Stimulated activated naive CD8-positive, alpha-beta T cell treated with anti-CD3 and anti-CD28 coated beads, Interleukin-15, Interleukin-2, amounts not matched to agents 100 U/mL and 50 U/mL, for 24 hours (primary cell): ENCODE measurements at places on chromosomes 4 and X.

- DNase-seq = no peak
Measured at GRCh38 chrX:40976981-40977380, 108.3 kb upstream of the USP9X start.

DNA sequence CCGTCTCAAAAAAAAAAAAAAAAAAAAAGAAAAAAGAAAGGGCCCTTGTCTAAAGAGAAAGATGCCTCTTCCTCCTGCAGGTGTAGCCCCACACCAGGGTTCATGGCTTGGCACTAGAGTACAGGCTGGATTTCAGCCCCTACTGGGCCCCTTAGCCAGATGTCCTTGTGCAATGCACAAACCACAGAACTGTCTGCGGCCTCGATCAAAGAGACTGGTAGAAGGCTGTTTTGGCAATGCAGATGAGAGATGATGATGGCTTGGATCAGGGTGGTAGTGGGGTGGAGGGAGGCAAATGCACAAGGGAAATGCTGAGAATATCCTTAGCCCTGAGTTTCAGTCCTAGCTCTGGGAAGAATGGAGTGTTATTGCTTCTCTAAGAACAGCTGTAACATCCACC is 26.5 kb upstream of the TSR2 start:
- DNase-seq = no peak

DNA sequence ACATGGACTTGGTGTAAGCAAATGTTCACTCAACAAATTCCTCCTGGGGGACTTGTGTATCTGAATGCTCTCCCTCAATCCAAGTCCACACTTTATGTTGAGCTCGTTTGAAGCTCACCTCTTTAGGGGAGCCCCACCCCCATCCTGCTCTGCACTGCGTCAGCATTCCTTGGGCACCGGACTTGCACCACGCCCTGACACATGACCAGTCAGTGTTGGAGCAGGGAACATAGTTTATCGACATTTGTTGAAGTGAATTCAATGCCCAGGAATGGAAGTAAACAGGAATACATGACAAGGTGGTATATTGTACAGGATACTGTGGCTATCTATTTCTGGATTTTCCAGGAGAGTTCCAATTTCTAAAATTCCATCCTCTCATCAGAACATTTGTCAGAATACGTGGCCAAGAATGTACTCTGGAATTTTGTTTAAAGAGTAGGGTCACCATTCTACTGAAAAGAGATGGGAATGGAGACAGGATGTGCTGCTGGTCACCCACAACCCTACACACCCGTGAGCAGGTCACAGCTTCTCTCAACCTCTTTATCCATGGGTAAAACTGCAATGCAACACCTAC is 60.0 kb upstream of the LNX1 start:
- DNase-seq = no peak

DNA sequence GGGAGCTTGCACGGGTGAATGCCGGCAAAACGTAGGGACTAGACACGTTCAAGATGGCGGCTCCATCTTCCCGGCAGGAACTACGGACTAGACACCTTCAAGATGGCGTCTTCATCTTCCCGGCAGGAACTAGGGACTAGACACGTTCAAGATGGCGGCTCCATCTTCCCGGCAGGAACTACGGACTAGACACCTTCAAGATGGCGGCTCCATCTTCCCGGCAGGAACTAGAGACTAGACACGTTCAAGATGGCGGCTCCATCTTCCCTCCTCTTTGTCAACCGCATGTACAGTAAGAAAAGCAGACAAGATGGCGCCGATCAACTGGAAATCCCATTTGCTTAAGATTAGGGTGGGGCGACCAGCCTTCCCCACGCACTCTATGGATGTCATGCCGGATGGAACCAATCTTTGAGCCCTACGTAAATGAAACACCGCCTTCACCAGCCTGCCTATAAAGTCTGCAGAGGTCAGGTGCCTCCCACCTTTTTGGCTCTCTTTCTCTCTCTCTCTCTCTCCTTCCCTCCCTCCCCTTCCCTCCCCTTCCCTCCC is 222.4 kb downstream of the CRLF2 start:
- no peak for DNase-seq

GRCh38 chrX:27555514-27555913 is 34.6 kb upstream of the DCAF8L2 start:
- DNase-seq = no peak

DNA sequence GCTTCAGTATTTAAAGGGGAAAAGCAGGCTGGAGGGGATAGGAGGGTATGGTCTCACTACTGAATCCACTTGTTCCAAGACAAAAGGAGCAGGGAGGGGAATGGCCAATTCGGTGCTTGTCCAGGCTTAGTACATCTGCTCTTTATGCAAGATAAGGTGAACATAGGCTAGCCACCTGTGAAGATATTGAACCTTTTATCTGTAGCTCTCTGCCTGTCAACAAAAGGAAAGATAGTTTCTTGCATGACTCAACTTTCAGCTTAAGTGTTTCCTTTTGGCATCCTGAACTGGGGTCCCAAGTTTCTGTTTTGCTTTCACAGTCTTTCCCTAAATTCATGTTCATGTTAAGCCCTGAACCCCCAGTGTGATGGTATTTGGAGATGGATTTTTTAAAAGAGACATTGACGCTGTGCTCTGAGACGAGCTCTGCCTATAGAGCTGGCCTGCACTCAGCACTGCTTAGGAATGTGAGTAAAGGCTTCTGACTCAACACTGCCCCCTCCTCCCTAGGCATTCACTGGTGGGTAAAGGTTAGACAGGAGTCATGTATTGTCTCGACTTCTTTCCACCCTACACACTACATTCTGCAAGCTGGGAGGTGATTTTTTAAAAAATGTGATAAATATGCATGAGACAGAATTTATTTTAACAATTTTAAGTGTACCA is 28.2 kb downstream of the FAM149A start:
- no peak for DNase-seq

DNA sequence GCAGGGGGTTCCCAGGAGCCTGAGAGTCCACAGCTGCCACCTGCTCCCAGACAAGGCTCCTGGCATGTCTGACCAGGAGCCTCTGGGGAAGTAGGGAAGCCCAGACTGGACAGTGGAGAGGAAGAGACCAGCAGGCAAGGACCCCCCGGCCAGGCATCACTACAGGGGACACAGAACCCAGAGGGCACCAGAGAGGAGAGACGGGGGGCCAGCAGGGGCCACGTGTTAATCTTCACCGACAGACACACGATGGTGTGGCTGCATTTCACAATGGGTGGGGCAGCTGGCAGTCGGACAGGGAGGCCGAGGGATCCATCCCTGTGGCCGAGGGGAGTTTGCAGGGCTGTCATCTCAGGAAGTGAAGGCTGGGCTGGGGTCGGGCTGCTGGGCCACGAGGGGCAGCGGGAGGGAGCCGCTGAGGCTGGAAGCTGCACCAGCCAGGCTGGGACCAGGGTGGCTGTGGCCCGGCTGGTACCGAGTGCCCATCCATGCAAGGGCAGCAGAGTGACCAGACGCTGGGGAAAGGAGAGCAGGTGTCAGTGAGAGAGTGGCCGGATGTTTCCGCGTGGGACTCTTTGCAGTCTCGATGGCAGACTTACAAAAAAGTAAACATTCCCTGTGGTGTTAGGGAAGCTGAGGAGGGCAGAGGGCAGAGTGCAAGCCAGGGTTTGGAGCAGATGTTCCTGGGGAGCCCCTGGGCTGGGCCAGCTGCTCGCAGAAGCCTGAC is 4.7 kb downstream of the PDE6B start:
- no peak for DNase-seq

GRCh38 chrX:19720661-19721060 is 166.7 kb downstream of the SH3KBP1 start:
- no peak for DNase-seq

DNA sequence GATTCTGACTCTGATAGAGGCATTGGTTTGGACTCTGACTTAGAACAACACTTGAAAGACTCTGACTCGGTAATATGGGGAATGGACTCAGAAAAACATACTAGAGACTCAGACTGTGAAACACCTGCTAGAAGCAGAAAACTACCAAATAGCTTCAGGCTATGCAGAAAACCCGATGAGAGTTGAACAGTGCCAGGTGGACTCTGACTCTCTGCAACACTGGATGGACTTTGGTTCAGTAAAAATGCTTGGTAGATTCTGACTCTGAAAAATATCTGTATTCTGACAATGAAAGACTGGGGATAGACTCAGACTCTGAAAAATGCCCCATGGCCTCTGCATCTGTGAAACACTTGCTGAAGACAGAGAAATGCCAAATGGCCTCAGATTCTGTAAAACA is 215.1 kb upstream of the HDX start:
- no peak for DNase-seq

- DNase-seq = no peak
Measured at GRCh38 chrX:100946299-100946927, 17.7 kb upstream of the XKRX start.

DNA sequence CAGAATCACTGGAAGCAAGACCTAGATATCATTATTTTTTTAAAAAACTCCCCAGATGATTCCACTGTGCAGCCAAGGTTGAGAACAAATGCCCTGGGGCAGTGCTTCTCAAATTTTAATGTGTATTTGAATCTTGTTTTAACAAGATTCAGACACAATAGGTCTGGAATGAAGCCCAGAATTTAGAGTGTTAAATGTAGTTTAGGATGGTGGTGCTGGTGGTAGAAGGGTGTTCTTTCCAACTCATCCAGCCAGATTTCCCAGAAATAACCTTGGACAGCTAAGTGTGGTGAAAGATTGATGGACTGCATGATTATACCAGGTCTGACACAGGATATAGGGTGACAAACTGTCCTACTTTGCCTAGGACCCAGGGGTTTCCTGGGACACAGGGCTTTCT is 120.1 kb upstream of the MED14 start:
- no peak for DNase-seq

GRCh38 chrX:132737743-132738142 is 220.7 kb downstream of the HS6ST2 start:
- peak; percentile 42 for DNase-seq

DNA sequence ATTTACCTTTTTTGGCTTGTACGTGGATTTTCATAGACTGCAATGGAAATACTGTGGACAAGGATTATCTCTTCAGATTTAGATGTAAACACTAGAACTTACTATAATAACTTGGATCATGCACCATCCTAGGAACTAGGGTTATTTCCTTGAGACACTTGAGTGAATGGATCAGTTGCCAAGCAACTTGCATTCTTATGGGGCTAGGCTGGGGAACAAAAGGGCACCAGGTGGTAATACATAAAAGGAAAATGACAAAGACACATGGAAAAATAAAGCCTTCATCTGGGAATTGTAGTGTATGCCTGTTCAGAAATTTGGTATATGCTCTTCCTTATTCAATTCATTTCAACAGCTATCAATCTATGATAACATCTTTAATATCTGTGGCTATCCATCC is 247.1 kb downstream of the SPRY1 start:
- no peak for DNase-seq

GRCh38 chr4:6962211-6963041 is 52.8 kb downstream of the TBC1D14 start:
- no peak for DNase-seq

GRCh38 chr4:128601991-128602695 is 207.4 kb upstream of the JADE1 start:
- no peak for DNase-seq

DNA sequence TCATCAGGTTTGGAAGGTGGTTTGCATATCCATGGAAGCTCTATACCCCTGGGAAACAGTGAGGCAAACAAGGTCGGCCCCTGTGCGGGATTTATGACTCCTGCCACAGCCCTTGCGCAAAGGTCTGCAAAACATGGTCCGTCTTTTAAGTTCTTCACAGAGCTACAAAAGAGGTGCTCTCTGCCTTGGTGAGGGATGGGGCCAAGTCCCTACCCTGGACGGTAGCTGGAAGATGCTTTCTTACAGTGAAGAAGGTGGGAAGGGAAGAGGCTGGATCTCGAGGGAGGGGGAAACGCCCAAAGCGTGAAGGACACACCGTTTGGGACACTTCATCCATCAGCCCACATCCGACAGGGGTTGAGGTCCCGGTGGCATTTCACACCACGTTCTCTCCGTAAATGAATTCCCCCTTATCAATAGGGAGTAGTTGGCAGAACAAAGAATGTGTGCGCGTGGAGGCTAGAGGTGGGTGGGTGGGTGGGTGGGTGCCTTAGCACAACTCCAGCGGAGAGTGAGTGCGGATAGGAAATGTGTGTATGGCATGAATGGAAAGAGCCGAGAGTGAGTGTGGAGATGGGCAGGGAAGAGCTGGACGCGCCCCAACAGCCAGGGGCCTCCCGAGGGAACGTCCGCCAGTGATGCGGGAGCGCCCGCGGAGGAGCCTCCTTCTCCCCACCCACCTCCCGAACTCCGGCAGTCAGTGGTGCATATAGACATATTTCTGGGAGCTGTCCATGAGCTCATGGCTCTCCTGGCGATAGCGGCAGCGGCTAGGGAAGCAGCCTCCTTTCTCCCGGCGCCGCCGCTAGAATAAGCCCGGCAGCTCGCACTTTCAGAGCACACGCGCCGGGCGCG is 68.3 kb downstream of the LARP7 start:
- no peak for DNase-seq

GRCh38 chrX:136497556-136498052 is at the start of gene HTATSF1:
TSS of gene HTATSF1 (plus strand) at chrX:136497592. CDS start at chrX:136497685, 93 bp downstream.
- no peak for DNase-seq

- peak; percentile 12 for DNase-seq
Measured at GRCh38 chr4:183966371-183966770, 61.3 kb downstream of the STOX2 start.

GRCh38 chrX:130975947-130976346 is 72.9 kb upstream of the ENOX2 start:
- DNase-seq = peak; percentile 15

- DNase-seq = no peak
Measured at GRCh38 chrX:1589356-1590130, 1.9 kb upstream of the AKAP17A start.

DNA sequence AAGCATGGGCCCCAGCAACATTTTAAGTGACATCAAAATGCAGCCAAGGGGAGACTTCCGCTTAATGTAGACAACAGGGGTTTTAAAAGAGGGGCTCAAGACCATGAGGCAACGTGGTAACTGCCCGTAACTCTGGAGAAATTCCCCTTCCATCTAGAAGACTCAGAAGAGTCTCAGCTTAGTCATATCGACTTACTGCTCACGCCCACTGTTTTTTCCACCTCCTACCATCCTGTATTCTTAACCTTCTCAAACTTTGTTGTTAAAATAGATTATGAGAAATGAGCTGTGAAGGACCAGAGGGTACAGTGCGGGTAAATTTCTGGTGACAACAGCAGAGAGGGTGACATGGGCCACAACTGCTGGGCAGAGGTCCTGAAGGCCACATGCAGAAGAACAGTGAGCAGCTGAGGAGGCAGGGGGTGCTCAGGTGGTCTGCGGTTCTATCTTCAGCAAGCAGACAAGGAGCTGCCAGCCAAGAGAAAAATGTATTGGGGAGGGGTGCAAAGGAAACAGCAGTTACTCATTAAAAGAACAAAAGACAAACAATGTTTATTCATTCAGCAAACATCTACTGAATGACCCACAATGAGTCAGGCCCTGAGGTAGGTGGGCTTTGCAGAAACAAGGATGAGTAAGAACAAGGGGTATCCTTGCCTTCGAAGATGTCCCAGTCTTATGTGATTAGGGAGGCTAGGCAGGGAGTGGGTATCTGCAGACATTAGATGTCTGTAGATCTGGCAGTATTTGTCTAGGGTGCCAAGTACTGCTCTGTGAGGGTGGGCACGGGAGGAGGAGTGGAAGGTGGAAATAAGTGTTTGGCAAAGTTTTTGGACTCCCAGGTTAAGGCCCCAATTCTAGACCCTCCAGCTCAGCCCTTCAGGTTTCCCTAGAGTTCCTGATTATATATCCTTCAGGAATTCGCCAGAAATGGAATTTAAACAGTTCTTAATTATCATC is 175.3 kb downstream of the TSPAN5 start:
- peak; percentile 40 for DNase-seq
